ENCODE measurements at places on chromosomes 6 and 20.

- DNase-seq: no peak
Measured at GRCh38 chr20:38139977-38140753, 24.9 kb downstream of the TGM2 start.

GRCh38 chr20:61960836-61961235 is 104.8 kb downstream of the TAF4 start:
- DNase-seq: no peak

- DNase-seq: no peak
Measured at GRCh38 chr6:25489399-25489798, 162.6 kb upstream of the SCGN start.

GRCh38 chr20:1906361-1907051 is 11.3 kb downstream of the SIRPA start:
- no peak for DNase-seq

GRCh38 chr6:156816505-156816904 is 39.3 kb downstream of the ARID1B start:
- DNase-seq: no peak

DNA sequence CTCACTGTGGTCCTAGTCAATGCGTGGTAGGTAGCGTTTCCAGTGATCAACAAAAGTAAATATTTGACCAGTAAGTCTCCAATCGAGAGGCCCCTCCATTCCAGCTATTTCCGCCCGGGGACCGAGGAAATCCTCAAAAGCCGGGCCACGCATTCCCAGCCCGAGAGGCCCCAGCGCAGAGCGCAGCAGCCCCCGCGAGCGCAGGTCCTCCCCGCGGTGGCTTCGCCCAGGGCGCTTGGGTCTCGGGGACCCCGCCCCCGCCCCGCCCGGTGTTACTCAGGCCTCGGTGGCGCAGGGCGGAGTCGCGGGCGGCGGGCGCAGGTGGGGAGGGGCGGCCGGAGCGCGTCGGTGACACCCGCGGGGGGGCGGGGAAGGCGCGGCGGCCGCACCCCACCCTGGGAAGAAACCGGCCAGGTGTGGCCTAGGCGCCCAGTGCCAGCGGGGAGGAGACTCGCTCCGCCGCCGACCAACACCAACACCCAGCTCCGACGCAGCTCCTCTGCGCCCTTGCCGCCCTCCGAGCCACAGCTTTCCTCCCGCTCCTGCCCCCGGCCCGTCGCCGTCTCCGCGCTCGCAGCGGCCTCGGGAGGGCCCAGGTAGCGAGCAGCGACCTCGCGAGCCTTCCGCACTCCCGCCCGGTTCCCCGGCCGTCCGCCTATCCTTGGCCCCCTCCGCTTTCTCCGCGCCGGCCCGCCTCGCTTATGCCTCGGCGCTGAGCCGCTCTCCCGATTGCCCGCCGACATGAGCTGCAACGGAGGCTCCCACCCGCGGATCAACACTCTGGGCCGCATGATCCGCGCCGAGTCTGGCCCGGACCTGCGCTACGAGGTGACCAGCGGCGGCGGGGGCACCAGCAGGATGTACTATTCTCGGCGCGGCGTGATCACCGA is at the start of gene DSP:
Gene DSP, plus strand, starts transcription at position 497 of the 890 bp plus-strand sequence. Its CDS starts 245 bp downstream, at position 742.
- DNase-seq: no peak

GRCh38 chr6:41334482-41335040 is 847 bp upstream of the NCR2 start:
- no peak for DNase-seq

- DNase-seq: no peak
Measured at GRCh38 chr6:143501851-143502250, 9.7 kb downstream of the FUCA2 start.

- DNase-seq: no peak
Measured at GRCh38 chr6:123953920-123954319, 150.3 kb downstream of the NKAIN2 start.

- no peak for DNase-seq
Measured at GRCh38 chr6:24188578-24189080, 62.6 kb downstream of the NRSN1 start.

- DNase-seq: no peak
Measured at GRCh38 chr6:48110436-48111142, 408 bp downstream of the PTCHD4 start.

GRCh38 chr6:74879234-74879633 is 326.6 kb downstream of the COL12A1 start:
- DNase-seq: no peak

DNA sequence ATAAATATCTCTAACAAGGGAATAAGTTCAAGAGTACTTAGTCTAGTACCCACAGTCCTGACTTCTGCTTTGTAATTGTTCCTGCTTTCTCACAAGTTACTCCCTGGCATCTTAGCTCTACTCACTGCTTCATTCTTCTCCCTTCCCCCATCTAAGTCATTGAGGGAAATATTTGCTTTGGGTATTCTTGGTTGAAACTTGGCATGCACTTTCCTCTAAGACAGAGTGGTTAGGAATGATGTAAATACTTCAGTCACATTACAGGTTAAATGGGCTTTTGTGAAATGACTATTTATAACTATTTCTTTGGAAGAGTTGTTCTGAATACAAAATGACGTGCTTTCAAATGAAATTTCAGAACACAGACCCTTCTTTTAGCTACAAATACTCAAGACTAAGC is 67.7 kb upstream of the PLEKHG1 start:
- DNase-seq: no peak

Data from stimulated activated naive CD4-positive, alpha-beta T cell (primary cell).